Naive thymus-derived CD4-positive, alpha-beta T cell (primary cell): ENCODE measurements at places on chromosomes 4 and X.

DNA sequence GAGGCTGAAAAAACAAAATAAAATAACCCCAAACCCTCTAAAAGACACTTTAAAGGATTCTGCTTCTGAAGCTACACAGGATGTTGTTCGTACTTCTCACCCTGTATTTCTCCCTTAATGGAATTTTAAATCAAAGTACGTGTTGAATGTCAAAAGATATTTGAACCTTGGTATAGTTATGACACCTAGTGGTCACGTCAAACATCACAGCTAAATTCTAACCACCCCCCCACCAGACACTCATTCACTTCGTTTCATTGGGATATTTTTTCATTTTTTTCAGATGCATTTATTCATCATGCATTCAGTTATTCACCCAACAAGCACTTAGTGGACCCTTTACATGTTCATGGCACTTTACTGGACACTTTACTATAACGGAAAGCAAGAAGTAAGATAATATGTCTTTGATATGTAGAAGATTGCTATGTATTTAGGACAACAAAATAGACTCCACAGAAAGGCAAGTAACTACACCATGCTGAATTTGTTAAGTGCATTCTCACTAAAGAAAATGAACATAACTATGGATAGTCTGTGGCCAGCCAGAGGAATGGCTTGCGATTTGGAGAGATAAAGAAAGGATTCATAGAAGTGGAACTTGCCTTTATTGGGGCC lies 62.5 kb upstream of the GPR174 start:
- DNase-seq: peak; percentile 67

GRCh38 chr4:90124276-90124675 lies 2.9 kb upstream of the CCSER1 start:
- DNase-seq: no peak

DNA sequence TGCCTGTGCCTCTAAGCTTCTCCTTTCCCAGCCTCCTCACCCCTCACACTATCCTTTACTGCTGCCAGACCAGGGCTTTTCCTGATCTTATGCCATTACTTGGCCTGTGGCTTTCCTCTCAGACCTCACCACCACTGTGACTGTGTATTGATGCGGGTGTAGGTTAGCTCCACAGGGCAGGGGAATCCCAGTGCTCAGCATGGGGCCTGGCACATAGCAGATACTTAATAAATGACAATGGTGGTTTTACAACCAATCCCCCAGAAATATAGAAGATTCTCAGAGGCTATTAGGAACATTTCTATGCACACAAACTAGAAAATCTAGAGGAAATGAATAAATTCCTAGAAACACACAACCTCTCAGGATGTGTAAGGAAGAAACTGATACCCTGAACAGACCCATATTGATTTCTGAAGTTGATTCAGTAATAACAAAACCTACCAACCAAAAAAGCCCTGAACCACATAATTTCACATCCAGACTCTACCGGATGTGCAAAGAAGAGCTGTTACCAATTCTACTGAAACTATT lies 129.6 kb upstream of the QRFPR start:
- no peak for DNase-seq

DNA sequence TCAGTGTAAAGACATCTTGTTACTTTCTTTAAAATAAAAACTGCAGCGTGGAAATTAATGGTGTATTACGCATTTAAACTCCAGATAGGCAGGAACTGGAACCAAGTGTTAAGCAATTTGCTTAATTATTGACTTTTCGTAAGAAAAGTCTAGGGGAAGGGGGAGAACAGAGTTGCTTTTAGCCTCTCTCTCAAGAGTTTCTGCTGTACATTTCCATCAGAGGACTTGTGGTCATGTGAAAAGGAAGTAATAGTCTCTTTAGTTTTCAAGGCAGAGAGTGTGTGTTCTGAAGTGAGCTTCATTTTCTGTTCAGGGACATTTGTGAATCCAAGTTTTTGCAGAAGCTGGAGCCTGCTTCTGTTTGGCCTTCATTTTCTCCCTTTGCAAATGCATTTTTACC lies 127.2 kb downstream of the UBE2K start:
- DNase-seq: no peak

GRCh38 chr4:108738003-108738706 lies 24.7 kb downstream of the ETNPPL start:
- no peak for DNase-seq

DNA sequence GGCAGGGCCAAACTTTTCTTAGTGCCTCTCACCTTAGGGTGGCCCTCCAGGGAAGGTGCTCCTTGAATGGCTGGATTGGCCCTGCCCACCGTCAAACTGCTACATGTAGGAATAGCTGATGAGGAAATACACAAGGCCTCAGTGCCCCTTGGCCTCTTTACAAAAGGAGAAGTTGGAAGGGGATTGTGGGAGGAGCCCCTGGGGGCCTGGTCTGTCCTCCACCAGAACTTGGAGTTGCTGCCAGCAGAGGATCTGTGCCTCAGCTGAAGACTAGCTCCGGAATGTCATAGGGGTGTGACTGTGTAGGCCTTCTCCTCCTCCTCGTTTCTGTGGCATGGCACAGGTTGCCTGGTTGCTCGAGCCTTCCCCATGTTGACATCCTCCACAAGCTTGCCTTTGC lies 142.7 kb downstream of the AMMECR1 start:
- DNase-seq: no peak

GRCh38 chr4:17142232-17142711 lies 243.8 kb upstream of the LDB2 start:
- DNase-seq: no peak

- DNase-seq: no peak
These were observed 118.0 kb downstream of the SHISA3 start for GRCh38 chr4:42515156-42515884.

- no peak for DNase-seq
These were observed 59.2 kb downstream of the MND1 start for GRCh38 chr4:153403726-153404125.

- DNase-seq: peak; percentile 11
These were observed 2.0 kb upstream of the STAG2 start for GRCh38 chrX:123959281-123960063.

DNA sequence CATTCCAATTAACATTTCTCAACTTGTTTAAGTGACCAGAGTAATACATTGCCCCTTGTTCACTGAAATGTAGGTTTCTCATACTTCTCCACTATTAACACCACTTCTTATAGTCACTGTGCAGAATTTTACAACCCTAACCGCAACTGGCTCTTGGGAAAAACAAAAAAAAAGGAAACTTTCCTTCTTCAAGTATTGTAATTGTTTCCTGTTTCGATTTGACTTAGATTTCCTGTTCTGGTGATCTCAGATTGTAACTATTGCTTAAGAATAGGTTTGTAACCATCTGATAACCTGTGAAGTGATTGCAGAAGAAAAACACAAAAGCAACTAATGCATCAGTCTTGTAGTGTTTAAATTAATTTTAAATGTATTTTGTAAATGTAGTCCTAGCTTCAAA lies 594.7 kb upstream of the GALNT7 start:
- no peak for DNase-seq

GRCh38 chr4:125440814-125441213 lies 126.1 kb downstream of the FAT4 start:
- no peak for DNase-seq

DNA sequence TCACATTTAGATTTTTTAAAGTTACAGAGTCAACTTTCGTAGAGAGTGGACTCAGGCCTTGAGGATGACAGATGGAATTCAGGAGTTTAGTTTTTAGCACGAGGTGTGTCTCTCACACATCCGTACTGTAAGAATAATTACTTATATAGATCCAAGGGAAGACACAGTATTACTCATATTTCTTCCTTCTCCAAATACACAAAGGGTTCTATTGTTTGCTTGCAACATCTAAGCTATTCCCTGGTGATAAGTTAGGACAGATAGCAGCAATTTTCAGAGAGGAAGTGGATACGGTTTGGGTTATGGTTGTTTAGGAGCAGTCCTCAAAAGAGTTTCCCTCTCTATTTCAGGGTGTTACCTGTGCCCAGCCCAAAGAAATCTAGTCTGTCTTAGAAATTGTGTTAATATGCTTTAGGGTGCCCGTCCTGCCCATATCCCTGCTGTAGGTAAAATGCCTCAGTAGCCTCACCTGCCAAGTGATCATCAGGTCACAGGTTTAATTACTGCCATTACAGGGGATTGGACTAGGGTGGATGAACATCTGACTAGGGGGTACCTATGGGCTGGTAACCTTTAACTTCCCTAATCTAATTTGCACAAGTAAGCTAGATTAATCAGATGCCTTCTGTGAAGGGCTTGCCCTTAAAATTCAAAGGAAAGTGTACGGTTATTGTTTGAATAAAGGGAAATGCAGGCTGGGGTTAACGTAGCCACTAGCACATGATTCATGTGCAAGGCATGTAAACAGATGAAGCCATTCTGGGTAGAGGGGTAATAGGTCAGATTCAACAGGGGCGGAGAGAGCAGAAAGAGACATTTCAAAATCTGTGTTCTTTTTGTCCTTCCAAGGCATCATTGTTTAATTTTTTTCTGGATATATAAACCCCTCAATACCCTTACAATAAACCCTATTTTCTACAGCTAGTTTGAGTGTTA lies 8.7 kb upstream of the PPP3CA start:
- no peak for DNase-seq

GRCh38 chr4:9602389-9602914 lies 158.2 kb downstream of the DEFB131A start:
- no peak for DNase-seq

DNA sequence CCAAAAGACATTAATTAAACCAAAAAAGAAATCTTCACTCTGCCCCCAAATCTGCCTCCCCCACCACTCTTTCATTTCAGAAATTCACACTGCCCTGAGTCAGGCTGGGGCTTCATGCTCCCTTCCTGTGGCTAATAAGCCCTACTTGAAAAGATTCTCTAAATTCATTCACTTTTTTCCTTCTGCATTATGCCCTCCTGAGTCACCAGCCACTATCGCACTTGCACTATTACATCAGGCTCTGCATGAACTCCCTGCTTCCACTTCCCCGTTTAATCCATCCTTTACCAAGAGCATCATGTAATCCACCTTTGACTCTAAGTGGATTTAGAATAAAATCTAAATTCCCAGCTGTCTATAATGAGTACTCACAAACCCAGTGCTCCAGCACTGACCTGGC lies 295.4 kb upstream of the KLF3 start:
- DNase-seq: no peak

- DNase-seq: no peak
These were observed 583.7 kb downstream of the MID1IP1 start for GRCh38 chrX:39384996-39385395.

DNA sequence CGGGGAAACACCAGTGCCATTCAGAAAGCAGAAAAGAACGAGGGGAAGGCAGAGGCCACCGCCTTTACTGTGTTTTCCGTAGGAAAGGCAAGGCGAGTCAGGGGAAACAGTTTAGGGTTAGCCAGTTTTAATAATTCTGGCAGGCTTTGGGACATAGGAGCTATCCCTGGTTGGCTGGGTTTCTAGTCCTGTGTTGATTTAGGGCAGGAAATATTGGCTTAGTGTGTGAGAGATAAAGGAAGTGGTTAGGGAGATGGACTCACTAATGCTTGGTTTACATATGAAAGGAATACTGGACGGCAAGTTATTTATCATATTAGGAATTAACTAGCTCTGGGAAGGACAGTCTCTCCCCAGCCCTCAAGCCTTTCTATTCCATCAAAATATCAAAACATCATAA lies 53.1 kb downstream of the SYNPO2 start:
- no peak for DNase-seq

DNA sequence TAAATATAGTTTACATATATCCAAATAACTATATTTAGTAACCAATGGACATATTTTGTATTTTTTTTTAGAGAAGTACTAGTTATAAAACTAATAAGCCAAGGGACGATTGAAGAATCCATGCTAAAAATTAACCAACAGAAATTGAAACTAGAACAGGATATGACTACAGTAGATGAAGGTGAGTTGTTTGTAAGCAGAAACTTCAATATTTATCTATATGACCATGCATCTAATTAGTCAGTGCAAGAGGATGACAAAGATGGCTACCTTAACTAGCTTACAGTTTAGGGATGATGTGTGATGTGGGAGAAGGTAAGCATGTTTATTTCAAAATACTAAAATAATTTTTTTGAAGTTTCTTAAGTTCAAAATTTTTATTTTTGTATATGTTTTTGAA lies 57.7 kb downstream of the HPGDS start:
- no peak for DNase-seq
